ENCODE measurements at places on chromosomes 12 and 14.

DNA sequence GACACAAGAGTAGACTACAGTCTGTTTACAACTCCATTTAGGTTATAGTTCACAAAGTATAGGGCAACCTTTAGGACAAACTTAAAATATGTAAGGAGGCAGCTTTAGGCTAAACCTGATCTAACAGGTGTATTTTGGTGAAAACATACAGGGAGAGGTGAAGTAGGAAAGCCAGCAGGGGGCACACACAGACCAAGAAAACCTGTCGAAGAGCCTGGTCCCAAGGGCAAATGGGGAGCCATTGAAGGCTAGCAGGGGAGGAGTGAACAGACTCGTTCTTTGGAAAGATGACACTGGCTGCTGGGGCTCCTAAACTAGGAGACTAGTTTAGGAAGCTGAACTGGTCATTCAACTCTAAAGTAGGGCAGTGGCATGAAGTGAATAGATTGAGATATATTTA, 138.8 kb upstream of the WSCD2 start:
- DNase-seq, result no peak

DNA sequence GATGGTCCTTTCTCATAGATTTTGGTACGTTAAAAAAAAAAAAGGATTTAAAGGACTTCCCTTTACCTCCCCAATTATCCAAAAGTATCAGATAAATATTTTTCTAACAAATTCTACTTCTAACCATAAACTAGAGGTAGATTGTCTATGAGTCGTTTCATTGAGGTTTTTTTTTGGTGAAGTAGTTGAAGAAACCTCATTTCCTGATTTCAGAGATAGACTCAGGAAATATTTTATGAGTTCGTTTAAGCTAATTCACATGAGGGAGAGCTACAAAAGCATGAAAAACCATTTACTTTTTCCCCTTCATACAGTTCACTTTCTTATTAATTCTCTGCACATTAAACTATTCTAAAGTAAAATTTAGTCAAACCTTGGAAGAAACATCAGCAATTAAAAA, 112.5 kb downstream of the RALGAPA1 start:
- DNase-seq, result no peak

DNA sequence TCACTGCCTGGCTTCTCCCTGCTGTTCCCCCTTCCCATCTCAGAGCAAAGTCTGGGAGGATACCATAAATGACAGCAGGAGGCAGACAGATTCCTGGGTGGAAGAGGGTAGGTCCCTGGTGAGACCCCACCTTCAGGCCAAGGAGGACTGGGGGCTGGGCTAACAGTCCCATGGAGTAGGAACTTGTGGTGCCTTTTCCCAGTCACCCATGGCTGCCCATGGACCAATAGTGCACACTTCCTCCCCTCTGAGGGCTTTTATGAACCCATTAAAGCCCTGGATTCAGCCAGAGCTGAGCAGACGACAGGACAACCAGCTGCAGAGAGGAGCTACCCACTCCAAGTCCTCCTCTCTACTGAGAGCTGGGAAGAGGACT, 36.6 kb upstream of the OR5AU1 start:
- DNase-seq, result no peak

DNA sequence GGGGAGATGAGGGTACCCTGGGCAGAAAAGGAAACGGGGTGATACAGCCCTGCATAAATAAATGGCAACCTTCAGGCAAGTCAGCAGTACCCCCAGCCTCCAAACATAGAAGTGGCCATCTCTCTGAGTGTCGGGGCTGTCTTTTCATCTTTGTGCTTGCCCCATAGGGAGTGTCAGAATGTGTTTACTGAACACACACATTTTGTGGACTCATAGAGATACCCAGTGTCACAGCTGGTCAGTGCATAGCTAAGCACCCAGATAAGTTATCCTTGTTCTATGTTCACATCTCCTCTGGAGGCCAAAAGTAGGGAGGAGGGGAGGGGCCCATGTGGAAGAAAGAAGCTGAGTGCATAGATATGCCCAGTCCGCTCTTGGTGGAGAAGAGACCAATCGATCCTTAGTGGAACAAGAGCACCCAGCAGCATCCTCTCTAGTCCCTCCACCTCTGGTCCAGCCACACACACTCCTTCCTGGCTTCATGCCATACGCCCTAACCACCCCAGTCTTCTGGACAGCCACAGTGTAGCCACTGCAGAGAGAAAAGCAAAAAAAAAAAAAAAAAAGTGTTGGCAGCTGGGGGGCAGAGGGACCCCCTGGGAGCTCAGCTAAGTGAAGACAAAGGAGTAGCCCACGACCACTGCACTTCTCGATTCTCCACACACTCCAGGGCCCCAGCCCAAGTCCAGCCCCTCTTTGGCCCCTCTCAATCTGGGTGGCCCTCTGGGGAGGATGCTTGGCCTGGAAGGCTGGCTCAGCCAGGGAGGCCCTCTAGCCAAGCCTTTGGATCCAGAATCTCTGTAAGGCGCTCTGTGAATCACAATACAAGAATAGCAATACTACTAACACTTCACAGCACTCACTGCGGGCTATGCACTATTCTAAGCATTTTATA, 2.6 kb downstream of the ITGA7 start:
- no peak for DNase-seq

DNA sequence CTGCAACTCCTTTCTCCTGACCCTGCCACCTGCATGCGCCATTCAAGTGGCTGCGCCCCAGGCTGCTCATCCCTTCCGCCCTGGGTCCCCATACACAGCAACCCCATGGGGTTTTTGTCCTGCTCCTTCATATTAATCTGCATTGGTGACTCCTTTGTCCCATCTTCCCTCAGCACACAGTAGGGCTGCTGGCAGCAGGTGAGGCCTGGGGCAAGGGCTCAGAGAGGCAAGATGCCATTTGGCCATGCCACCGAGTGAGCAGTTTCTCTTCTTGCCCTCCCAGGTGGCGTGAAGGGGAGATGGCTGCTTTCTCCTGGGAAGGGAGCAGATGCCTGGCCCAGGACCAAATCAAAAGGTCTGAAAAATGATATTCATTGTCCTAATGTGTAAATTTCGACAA, 9.1 kb downstream of the RTL1 start:
- DNase-seq, result no peak

- DNase-seq, result no peak
Measured at GRCh38 chr14:56857216-56857615, 46.9 kb upstream of the OTX2 start.

DNA sequence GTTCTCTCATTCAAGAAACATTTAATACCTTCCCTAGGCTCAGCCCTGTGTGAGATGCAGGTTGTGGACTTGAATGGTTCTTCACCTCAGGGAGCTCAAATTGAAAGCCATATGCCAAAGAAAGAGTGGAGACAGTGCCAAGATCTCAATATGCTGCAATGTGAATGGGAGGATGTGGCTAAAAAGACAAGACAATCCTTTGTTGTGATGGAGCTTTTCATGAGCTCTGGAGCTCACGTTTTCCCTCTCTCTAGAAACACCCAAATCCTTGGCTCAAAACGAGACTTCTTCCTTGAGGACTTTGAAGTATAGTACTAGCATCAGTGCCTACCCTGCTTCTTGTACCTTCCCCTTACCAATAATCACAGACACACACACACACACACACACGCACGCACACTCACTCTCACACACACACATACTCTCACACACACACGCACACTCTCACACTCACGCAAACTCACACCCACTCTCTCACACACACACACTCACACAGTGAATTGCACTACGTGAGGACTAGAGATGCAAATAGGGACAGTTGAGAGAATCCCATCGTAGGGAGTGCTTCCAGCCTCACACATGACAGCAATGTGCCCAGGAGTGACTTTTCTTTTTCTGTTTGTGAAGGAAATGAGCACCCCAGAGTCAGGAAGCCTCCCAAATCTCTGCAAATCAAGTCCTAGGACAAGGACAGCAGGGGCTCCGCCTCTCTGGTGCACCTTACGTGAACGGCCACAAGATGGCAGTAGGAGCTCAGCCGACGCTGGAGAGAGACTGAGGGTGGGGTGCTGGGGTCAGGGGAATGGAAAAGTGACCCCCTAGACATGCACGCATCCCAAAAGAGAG, 231.4 kb downstream of the PCNX1 start:
- DNase-seq, result peak; percentile 54

- DNase-seq, result peak; percentile 36
Measured at GRCh38 chr14:99564256-99564925, 39.6 kb downstream of the CCDC85C start.

- DNase-seq, result no peak
Measured at GRCh38 chr12:57720606-57721595, 17.6 kb downstream of the AGAP2 start.

GRCh38 chr12:49635656-49636055, 12.3 kb downstream of the PRPF40B start:
- no peak for DNase-seq

- no peak for DNase-seq
Measured at GRCh38 chr12:75996861-75997447, 34.6 kb downstream of the PHLDA1 start.

DNA sequence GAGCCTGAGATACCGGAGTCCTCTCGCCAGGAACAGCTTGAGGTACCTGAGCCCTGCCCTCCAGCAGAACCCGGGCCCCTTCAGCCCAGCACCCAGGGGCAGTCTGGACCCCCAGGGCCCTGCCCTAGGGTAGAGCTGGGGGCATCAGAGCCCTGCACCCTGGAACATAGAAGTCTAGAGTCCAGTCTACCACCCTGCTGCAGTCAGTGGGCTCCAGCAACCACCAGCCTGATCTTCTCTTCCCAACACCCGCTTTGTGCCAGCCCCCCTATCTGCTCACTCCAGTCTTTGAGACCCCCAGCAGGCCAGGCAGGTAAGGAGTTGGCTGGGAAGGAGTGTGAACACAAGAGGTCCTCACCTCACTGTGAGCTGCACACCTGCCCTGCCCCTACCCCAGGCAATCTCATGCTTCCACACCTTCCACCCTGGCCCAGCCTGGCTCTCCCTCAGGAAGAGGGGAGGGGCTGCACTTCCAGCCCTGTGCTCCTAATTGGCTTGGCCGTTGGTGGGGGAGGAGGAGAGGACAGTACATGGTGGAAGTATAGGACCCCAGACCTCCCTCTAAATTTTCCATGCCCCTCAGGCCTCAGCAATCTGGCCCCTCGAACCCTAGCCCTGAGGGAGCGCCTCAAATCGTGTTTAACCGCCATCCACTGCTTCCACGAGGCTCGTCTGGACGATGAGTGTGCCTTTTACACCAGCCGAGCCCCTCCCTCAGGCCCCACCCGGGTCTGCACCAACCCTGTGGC, 6.2 kb downstream of the C1QL4 start:
- DNase-seq, result no peak

GRCh38 chr14:69664865-69665526, 53.6 kb downstream of the SUSD6 start:
- no peak for DNase-seq

- no peak for DNase-seq
Measured at GRCh38 chr14:71682337-71682736, 249.9 kb upstream of the RGS6 start.

- no peak for DNase-seq
Measured at GRCh38 chr12:75561921-75562320, 50.5 kb upstream of the KRR1 start.

DNA sequence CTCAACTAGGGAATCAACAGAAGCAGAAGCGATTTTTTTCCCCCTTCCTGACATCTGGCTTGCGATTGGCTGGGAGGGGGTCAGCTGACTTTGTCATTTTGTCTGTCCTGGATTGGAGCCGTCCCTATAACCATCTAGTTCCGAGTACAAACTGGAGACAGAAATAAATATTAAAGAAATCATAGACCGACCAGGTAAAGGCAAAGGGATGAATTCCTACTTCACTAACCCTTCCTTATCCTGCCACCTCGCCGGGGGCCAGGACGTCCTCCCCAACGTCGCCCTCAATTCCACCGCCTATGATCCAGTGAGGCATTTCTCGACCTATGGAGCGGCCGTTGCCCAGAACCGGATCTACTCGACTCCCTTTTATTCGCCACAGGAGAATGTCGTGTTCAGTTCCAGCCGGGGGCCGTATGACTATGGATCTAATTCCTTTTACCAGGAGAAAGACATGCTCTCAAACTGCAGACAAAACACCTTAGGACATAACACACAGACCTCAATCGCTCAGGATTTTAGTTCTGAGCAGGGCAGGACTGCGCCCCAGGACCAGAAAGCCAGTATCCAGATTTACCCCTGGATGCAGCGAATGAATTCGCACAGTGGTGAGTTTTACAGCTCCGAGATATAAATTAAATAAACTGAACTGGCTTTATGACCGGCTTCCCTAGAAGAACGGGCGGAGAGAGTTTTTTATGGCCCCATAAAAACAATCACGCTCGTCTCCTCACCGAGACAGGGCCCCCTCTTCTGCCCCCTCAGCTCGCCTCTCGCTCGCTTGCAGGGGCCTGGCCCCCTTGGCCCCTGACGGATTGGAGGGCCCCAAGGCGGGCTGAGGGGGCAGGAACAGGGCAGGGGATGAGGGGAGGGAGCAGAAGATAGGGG, at the start of gene HOXC6:
TSS of gene HOXC6 (plus strand) at position 127 of the 888 bp plus-strand sequence. CDS start at position 209, 82 bp downstream.
- DNase-seq, result peak; percentile 81

GRCh38 chr12:68749443-68749842, 3.5 kb downstream of the SLC35E3 start:
- DNase-seq, result no peak

GRCh38 chr14:33210311-33210710, 271.6 kb downstream of the NPAS3 start:
- peak; percentile 42 for DNase-seq
